ENCODE measurements at places on chromosomes 7 and 10.

- DNase-seq: no peak
Observed at GRCh38 chr10:122554131-122555036, 6.2 kb upstream of the DMBT1 start.

GRCh38 chr7:152435384-152436110, at the start of gene KMT2C:
TSS of gene KMT2C (minus strand) at chr7:152436003. CDS start at chr7:152435786, 217 bp downstream.
- peak; percentile 32 for DNase-seq

DNA sequence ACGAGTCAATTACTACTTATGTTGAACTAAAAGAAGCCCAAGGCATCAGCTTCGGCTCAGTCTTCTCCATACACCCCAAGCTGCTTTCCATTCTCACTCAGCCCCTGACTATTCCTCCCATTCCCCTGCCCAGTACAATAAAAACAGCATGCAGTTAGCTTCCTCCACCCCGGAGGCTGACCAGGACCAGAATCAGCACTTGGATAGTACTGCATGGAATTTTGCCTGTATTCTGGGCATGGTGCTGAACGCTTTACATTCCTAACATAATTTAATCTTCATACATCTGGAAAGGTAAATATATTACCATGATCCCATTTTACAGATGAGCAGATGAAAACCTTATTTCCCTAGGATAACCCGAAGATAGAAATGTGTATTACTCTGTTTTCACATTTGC, 7.5 kb upstream of the PODXL start:
- DNase-seq: no peak

GRCh38 chr7:134545918-134546317, 3.0 kb upstream of the AKR1B15 start:
- DNase-seq: no peak

GRCh38 chr7:114928060-114928459, 6.2 kb downstream of the MDFIC start:
- DNase-seq: no peak

- no peak for DNase-seq
Observed at GRCh38 chr7:42902331-42902730, 9.5 kb downstream of the C7orf25 start.

DNA sequence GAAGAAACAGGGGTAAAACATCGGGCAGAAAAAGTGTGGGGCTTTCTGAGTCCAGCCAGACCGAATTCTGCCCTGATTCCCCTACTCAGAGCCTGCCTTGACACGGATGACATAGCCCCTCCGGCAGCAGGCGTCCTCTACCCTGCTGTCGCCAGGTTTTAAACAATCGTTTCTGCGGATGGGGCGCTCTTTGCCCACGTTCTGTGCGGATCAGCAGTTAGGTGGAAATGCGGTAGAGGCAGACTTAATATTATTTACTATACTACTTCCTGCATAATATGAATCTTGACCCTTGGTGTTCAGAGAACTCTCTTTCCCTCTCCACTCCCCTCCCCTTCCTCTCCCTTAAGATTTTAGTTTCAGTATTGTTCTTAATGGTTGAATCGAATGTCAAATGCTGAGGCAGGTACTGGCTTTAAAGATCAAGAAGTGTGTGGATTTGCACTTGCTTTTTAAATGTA, 2.4 kb downstream of the GATA3 start:
- no peak for DNase-seq

- DNase-seq: no peak
Observed at GRCh38 chr7:34652809-34653208, 5.2 kb upstream of the NPSR1 start.

DNA sequence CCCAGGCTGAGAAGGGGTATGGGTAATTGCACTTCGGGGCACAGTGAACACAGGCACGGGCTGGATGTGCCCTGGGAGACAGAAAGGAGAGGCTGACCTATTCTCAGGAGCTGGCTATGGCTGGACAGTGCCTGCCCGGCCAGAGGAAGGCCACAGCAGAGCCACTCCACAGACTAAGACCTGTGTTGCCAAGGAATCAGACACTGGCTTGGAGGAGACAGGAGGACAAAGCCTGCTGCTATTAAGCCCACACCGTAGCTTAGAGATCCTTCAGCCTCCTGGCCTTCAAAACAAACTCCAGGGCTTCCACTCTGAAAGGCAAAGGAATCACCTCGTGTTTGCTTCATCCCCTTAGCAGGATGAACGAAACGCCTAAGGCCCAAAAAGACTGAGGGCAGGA, 82.2 kb downstream of the ALOX5 start:
- DNase-seq: no peak

- DNase-seq: peak; percentile 74
Observed at GRCh38 chr10:43322769-43323168, 48.7 kb upstream of the FXYD4 start.

GRCh38 chr7:43439631-43440401, 143.1 kb upstream of the STK17A start:
- peak; percentile 59 for DNase-seq

DNA sequence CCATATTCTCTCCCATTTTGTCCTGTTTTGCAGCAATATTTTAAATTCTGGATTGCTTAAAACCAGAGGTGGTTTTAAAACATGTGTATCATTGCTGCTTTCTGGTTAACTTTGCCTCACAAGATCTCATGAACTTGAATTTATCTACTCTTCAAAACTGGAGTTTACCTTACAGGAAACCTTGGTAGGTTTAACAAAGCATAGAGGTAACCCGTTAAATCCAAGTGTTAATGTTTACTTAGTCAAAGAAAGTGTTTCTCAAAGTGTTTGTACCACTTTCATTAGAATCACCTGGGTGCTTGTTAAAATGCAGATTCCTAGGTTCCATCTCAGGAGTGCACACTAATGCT, 44.0 kb upstream of the VDAC2 start:
- DNase-seq: no peak

DNA sequence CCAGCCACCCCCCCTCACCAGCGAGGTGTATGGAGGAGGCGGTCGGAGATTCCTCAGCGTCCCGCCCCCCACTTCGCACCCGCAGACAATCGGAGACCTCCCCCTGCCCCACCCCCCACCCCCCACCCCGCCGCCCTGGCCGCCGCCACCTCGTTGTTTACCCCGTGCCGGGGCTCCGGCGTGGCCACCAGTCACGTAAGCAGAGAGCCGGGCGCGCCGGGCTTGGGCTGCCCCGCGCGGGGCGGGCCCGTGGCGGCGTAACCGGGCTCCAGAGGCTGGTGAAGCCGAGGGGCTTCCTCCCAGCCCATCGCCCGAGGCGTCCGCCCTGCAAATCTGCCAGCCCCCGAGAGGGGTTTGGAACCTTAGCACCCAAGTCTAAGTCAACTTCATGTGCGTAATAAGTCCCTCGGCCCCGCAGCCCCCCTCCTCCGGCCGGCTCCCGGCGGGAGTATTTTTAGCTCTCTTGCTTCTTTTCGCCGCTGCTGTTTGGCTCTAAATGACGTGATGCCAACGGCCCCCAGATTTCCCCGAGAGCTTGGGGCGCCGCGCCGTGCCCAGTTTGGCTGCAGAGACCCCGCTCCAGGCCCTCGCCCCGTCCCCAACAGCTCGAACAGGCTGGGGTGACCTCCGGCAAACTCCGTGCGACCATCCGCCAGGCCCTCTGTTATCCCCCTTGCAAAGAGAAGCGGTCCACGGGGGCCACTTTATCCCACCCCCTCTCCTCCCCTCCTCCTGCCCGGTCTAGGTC, 2.7 kb downstream of the MXI1 start:
- DNase-seq: no peak

Data from stimulated activated CD4-positive, alpha-beta T cell treated with anti-CD3 and anti-CD28 coated beads, Interleukin-2, amount 100 ng/mL, for 48 hours (primary cell).